ENCODE measurements at places on chromosomes 7 and 10. TPM values are rescaled to one million over a fixed set of nuclear protein-coding genes. Genes with fewer than 3 reads are reported as not detected.

The GJC3 gene
- 1.0 TPM for total RNA-seq

The SLC13A1 gene
- not detected for total RNA-seq

The LIPF gene
- not detected for total RNA-seq

The EEPD1 gene
- total RNA-seq: 1.3 TPM

The MEOX2 gene
- total RNA-seq: 6.2 TPM

The TMEM229A gene
- total RNA-seq: not detected

The ACSL5 gene
- total RNA-seq: 59.6 TPM

The RNLS gene
- total RNA-seq: 0.60 TPM

The SFTPA1 gene
- total RNA-seq: not detected

The PPIA gene
- total RNA-seq: 1,965 TPM

The SPDYE3 gene
- total RNA-seq: not detected

The CDK1 gene
- total RNA-seq: 11.7 TPM

The CYP2E1 gene
- 0.26 TPM for total RNA-seq

The HTR5A gene
- not detected for total RNA-seq

The AGAP6 gene
- total RNA-seq: 2.1 TPM

The MMD2 gene
- not detected for total RNA-seq

The TPST1 gene
- total RNA-seq: 25.6 TPM

The CLDN4 gene
- total RNA-seq: under 0.01 TPM

The SLC16A9 gene
- not detected for total RNA-seq

The OR2A5 gene
- not detected for total RNA-seq

The CFAP43 gene
- 0.17 TPM for total RNA-seq

The DMBT1 gene
- total RNA-seq: not detected

The STRIP2 gene
- 2.4 TPM for total RNA-seq

The GPR22 gene
- total RNA-seq: not detected

The CCDC7 gene
- total RNA-seq: 9.0 TPM

The SLC35B4 gene
- 14.7 TPM for total RNA-seq

The RNF148 gene
- 0.98 TPM for total RNA-seq

The UFSP1 gene
- total RNA-seq: 3.1 TPM

The UCN3 gene
- not detected for total RNA-seq

The PLA2G12B gene
- total RNA-seq: 0.43 TPM

The CRTAC1 gene
- 5.4 TPM for total RNA-seq

The PAPOLB gene
- total RNA-seq: 0.11 TPM

The HIF1AN gene
- total RNA-seq: 8.8 TPM

The CNTNAP2 gene
- total RNA-seq: 0.09 TPM

The CPA1 gene
- not detected for total RNA-seq

The VWA2 gene
- total RNA-seq: not detected

The MSMB gene
- not detected for total RNA-seq

The UTF1 gene
- total RNA-seq: not detected

The CRYGN gene
- not detected for total RNA-seq

All from dermis lymphatic vessel endothelial cell (primary cell).